ENCODE measurements at places on chromosomes 16 and 17.

- DNase-seq = no peak
Measured at GRCh38 chr17:50505591-50506130, 2.6 kb upstream of the MYCBPAP start.

DNA sequence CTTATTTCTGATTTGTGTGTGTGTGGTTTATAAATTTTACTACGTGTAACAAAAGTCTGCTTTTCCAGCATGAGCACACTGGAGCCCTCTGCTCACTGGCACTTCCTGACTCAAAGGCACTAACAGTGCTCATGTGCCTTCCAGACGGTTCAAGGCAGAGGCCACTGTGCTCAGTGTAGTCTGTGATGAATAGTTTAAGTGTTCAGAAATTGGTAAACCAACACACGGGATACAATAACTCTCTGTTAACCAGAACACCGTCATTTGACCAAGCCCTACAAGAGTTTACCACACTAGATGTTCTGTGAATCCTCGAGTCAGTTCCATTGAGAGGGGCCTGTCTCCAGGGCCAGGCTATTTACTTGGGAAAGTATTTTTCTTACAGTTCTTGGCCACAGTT is 191.9 kb downstream of the MRTFB start:
- DNase-seq = no peak

DNA sequence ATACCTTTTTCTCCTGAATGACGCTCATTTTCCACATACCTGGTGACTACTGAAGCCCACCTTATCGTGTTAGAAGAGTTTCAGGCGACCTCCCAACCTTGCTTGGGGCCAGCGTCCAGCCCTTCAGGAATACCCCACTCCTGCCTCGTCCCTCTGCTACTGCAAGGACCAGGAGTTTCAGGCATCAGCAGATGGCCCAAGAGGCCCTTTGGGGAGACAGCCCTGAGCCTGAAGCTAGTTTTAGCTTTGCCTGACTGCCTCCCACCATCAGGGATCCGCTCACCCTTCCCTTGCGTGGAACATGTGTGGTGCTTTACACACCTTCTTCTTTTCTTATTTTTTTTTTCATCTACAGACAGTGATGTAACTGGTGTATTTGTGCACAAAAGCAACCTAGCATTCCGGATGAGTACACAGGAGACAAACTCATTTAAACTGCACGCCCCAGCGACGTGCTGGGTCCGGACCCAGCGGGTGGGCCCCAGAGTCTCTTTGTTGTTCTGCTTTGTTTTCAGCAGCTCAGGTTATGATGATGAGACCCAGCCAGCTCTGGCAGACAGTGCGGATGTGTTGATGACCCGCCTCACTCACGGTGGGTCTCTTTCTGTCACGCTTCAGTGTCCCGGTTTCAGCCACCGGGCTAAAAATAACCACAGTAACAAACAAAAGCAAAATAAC is 242.4 kb downstream of the C16orf95 start:
- DNase-seq = no peak

GRCh38 chr16:88077328-88078108 is 126.3 kb downstream of the BANP start:
- no peak for DNase-seq

GRCh38 chr16:50460538-50461399 is 87.4 kb upstream of the NKD1 start:
- DNase-seq = no peak

GRCh38 chr16:65414284-65414984 is 292.6 kb upstream of the CDH11 start:
- DNase-seq = no peak

- DNase-seq = no peak
Measured at GRCh38 chr17:29590411-29591145, 1.1 kb upstream of the GIT1 start.

- peak; percentile 80 for DNase-seq
Measured at GRCh38 chr17:29567554-29568330, 759 bp upstream of the TP53I13 start.

DNA sequence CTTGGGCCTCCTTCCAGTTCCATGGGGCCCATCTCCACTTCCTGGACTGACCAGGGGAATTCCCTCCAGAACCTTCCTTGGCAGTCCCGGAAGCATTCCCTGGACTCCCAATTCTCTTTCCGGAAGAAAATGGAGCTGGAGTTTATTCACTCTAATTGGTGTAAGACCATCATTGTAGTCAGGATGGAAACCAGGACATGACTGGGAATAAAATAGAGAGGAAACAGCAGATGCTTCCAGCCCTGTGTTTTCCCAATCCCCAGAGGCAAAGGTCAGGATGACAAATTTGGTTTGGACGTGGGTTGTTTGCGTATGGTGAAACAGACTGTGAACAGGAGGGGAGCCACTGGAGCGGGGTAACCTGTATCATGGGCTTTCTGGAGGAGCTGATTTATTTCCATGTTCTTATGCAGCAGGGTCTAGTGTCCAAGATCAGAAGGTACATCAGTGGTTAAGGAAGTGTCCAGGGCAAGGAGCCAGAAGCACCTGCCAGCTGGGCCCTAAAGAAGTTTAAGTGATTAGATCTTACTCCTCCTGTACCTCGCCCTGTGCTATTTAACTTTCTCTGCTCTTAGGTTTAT is 8.5 kb upstream of the LONP2 start:
- no peak for DNase-seq

- DNase-seq = no peak
Measured at GRCh38 chr17:73135766-73136165, 29.0 kb upstream of the SSTR2 start.

DNA sequence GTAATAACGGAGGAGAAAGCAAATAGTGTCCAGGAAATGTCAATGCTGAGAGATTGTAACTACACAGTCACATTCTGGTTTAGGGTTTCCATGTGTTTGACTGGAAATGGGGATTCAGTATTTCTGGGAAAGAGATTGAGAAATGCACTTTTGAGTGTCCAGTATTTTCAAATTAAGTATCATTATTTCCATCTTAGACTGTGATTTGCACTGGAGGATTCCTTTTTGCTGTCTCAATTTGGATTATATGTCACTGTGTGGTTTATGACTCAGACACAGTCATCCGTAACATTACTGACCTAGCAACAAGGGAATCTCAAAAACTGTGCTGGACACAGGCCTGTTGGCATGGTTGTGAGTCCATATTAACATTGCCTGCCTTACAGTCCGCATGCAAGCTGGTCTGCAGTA is 681.4 kb downstream of the CDH11 start:
- DNase-seq = no peak

- DNase-seq = no peak
Measured at GRCh38 chr17:5662409-5663085, 78.2 kb upstream of the NLRP1 start.

DNA sequence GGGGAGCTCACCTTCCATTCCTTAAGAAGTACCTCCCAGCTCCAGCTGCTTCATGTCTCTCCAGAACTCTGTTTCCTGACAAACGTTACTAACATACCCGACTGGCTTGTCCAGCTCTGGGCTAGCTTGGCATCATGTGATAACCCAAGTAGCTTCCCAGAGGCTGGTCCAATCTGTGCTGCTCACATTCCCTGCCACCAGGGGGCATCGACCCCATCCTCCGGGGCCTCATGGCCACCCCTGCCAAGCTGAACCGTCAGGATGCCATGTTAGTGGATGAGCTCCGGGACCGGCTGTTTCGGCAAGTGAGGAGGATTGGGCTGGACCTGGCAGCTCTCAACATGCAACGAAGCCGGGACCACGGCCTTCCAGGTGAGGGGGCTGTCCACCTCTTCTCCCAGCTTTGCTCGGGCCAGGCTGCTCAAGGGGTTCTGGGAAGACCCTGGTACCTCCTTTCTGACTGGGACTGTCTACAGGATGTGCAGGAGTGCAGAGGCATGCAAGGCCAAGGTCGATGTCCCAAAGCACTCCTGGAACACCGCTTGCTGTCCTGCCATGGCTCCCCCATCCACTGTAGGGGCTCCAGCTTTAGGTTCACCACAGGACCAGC is 7.6 kb downstream of the EPX start:
- DNase-seq = peak; percentile 52

Measured in CD4-positive, alpha-beta T cell treated with Interleukin-12 subunit alpha and Interleukin-12 subunit beta, for 1 hour (primary cell).